ENCODE measurements at places on chromosomes 4 and X.

GRCh38 chr4:114606245-114606644, 7.6 kb downstream of the UGT8 start:
- DNase-seq, result no peak

GRCh38 chr4:76977736-76978350, 28.3 kb downstream of the SEPTIN11 start:
- no peak for DNase-seq

GRCh38 chr4:150355858-150356455, 226.0 kb upstream of the MAB21L2 start:
- no peak for DNase-seq

- no peak for DNase-seq
These were observed 291.3 kb upstream of the ANKRD50 start for GRCh38 chr4:125003840-125004239.

GRCh38 chrX:48910926-48911411, 477 bp downstream of the SLC35A2 start:
- no peak for DNase-seq

DNA sequence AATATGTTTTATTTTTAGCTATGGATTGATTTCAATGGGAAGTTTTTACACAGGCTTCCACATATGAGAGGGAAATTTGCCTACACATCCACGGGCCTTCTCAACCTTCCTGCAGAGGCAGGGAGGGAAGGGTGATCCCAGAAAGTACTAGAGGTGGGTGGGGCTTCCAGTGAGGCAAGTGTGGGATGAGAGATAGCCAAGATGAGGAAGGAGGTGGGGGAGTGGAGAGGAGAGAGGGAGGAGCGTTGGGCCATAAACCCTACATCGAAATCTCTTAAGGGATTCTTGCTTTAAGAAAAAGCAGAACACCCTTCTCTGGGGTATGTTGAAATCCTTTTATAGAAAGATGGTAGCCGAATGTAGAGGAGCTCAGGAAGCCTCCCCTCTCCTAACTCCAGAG, 19.0 kb downstream of the NKX6-1 start:
- DNase-seq, result no peak

GRCh38 chr4:38113132-38113531, 152.9 kb downstream of the PTTG2 start:
- DNase-seq, result no peak

GRCh38 chr4:6404611-6405396, 67.6 kb downstream of the PPP2R2C start:
- no peak for DNase-seq

GRCh38 chr4:45992728-45993127, 131.1 kb downstream of the GABRG1 start:
- no peak for DNase-seq

GRCh38 chr4:149754526-149754925, 61.1 kb downstream of the IQCM start:
- DNase-seq, result no peak

GRCh38 chr4:113077575-113077974, 28.1 kb downstream of the ANK2 start:
- no peak for DNase-seq

GRCh38 chrX:45172890-45173289, 27.8 kb downstream of the DIPK2B start:
- no peak for DNase-seq

GRCh38 chr4:71402616-71403015, 63.8 kb downstream of the SLC4A4 start:
- DNase-seq, result no peak
